ENCODE measurements at places on chromosomes 2 and 18. TPM values are rescaled to one million over a fixed set of nuclear protein-coding genes. Genes with fewer than 3 reads are reported as not detected.
A peak's percentile ranks its signal among the peaks of the same experiment; 100 is the strongest.

GRCh38 chr2:216695401-216695821 is at the start of gene IGFBP5:
TSS of gene IGFBP5 (minus strand) at chr2:216695549. CDS start at chr2:216694775, 774 bp downstream.
- H3K36me3 ChIP-seq: peaks cover under 1% of the 10 kb centered on the region
- H3K4me3 ChIP-seq: peak within 1 kb of the TSS; percentile 87
- H3K27ac ChIP-seq: peak within 1 kb of the TSS; percentile 96
- peaks cover 11% of the 10 kb centered on the region for H3K27me3 ChIP-seq
- H3K4me1 ChIP-seq: peaks cover 64% of the 10 kb centered on the region

- H3K36me3 ChIP-seq: peaks cover 19% of the 10 kb centered on the region
- H3K27ac ChIP-seq: no peak overlapping the region
- no peaks in the 10 kb centered on the region for H3K4me1 ChIP-seq
- no peak overlapping the region for H3K4me3 ChIP-seq
- no peaks in the 10 kb centered on the region for H3K27me3 ChIP-seq
These were observed 93.6 kb downstream of the ZAP70 start for GRCh38 chr2:97806738-97807618.

DNA sequence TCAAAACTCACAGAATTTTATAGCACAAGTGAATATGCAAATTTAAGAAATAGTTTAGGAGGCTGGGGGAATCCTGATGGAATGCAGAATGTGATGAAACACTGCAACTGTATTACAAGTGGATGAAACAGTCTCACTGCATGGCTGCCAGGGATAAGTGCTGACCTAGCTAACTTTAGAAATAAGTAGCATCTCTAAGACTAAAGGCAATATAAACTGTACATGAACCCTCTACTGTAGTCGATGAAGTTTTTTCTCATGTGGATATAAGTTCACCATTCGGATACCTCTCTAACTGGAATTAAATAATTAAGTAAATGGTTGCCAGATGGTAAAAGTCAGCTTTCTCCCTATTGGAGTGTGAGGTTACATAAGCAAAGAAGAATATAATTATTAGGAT is 777.8 kb upstream of the RAB6C start:
- no peak overlapping the region for H3K27ac ChIP-seq
- no peaks in the 10 kb centered on the region for H3K4me1 ChIP-seq
- peak; percentile 20 for DNase-seq
- H3K36me3 ChIP-seq: no peaks in the 10 kb centered on the region
- no peaks in the 10 kb centered on the region for H3K27me3 ChIP-seq

DNA sequence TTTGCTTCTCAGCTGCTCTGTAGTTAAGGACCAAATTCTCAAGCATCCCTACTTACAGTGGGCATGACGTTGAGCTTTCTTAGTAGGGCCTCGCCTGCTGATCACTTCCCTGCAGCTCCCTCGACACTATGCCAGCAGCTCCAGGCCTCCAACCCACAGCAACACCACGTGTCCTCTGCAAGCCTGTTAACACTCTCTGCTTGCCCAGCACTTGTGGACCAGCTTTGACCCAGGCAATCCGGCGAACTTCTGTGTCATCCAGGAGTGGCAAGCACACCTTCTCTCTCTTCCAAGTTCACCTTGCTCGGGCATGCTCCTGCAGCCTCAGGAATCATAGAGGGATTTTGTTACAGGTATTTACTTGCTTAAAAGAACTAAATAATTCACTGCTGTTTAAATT is 138.6 kb upstream of the FHL2 start:
- H3K27me3 ChIP-seq: peaks cover 3% of the 10 kb centered on the region
- no peaks in the 10 kb centered on the region for H3K36me3 ChIP-seq
- H3K4me1 ChIP-seq: peaks cover 2% of the 10 kb centered on the region
- no peak overlapping the region for H3K4me3 ChIP-seq

GRCh38 chr18:41410006-41410405 is 545.0 kb upstream of the PIK3C3 start:
- no peak overlapping the region for H3K4me3 ChIP-seq
- no peaks in the 10 kb centered on the region for H3K27me3 ChIP-seq
- no peaks in the 10 kb centered on the region for H3K4me1 ChIP-seq

GRCh38 chr2:195533771-195534642 is 123.0 kb upstream of the SLC39A10 start:
- peak; percentile 30 for DNase-seq
- H3K4me3 ChIP-seq: no peak overlapping the region
- no peaks in the 10 kb centered on the region for H3K36me3 ChIP-seq
- H3K4me1 ChIP-seq: peaks cover 3% of the 10 kb centered on the region
- no peak overlapping the region for H3K27ac ChIP-seq
- H3K27me3 ChIP-seq: no peaks in the 10 kb centered on the region

DNA sequence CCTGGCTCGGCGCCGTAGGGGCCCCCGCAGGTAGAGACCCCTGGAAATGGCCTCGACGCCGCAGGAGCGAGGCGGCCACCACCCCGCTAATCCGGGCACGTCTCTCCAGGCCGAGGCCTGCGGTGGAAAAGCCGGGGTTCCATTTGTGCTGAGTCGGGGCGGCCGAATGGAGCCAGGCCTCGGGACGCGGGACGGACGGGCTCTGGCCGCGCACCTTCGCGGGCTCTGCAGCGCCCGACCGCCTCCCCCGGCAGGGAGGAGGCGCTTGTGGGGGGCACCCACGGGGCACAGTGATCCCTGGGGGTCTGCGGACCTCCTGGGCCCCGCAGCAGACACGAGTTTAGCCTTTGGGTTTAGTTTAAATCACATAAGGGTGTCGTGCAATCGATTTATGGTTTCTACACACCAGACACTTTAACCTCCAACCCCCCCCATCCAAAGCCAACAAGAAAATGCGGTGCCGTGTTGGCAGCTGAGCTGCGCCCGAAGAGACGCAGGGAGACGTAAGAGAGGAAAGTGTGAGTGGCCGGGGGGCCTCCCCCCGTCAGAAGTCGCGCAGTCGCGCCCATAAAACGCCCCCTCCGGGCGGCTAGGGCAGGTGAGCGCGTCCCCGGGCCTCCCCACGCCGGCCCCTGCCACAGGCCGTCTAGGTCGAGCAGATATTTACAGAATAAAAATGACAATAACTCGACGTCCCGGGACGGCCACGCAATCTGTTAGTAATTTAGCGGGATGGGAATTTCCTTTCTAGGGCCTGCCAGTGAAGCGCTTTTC is 1.0 kb upstream of the NFATC1 start:
- peaks cover 40% of the 10 kb centered on the region for H3K4me1 ChIP-seq
- peak overlapping the region; percentile 33 for H3K4me3 ChIP-seq
- DNase-seq: peak; percentile 98
- H3K36me3 ChIP-seq: no peaks in the 10 kb centered on the region
- peak overlapping the region; percentile 98 for H3K27ac ChIP-seq

DNA sequence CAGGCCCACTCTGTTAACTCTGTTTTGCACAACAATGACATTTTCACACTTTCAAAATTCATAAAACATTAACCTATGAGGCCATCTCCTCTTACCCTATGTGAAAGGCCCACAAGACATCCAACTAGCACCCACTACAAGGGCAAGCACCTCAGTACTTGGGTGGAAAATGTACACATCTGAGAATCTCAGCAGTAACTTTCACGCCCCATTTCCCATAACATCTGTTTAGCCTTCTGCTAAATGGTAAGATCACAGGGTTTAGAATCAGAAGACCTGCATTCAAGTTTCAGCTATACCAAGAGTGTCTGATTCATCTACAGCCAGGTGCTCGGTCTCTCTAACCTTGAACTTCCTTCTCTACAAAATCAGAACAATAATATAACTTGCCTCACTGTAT is 89.2 kb downstream of the SP100 start:
- H3K27ac ChIP-seq: no peak overlapping the region
- H3K27me3 ChIP-seq: no peaks in the 10 kb centered on the region
- DNase-seq: no peak
- H3K4me3 ChIP-seq: no peak overlapping the region
- H3K4me1 ChIP-seq: no peaks in the 10 kb centered on the region

GRCh38 chr2:239252393-239252792 is 148.4 kb downstream of the HDAC4 start:
- no peaks in the 10 kb centered on the region for H3K27me3 ChIP-seq
- H3K27ac ChIP-seq: peak overlapping the region; percentile 33
- DNase-seq: no peak
- peaks cover 47% of the 10 kb centered on the region for H3K4me1 ChIP-seq
- H3K4me3 ChIP-seq: no peak overlapping the region
- peaks cover 2% of the 10 kb centered on the region for H3K36me3 ChIP-seq

DNA sequence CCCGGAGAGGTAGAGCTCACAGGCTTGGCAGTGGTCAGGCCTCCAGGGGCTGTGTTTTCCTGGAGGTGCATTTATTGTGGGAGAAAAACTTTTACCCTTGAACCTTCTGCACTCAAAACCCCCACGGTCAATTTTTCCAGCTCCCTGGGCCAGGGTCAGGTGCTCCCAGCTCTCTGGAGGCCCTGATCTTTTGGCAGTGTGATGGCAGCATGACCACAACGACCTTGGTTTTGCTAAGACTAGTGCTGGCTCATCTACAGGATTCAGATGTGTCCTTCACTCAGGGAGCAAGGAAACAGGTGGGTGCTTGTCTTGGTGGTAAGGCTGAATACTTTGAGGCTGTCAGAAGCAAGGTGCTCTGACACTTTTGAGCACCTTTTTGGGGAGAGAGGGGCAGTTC is 92.3 kb downstream of the CCDC93 start:
- no peak for DNase-seq
- H3K27ac ChIP-seq: no peak overlapping the region
- peaks cover 64% of the 10 kb centered on the region for H3K36me3 ChIP-seq
- H3K4me3 ChIP-seq: no peak overlapping the region
- no peaks in the 10 kb centered on the region for H3K27me3 ChIP-seq

DNA sequence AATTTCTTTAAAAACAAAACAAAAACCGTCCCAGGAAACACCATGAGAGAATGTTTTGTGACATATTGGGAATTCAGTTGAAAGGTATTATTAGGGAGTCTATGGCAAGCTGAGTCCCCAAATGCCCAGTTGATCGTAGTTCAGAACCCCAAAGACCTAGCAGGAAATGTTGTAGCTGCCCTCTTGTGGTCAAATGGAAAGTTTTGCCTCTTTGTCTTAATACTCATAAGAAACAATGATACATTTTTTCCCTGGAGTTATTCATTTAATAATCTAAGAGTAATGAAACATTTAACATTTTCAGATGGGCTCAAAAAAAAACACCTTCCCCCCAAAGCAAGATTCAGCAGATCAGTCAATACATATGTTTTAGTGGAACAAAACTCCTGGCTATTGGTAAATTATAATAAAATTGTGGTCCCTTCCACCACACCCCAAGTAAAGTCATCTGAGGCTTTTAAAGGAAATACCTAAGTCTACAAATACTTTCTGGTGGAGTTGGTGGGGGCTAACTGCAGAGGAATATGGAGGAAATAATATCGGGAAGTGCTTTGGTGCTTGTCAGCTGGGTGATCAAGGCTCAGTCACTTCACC is 37.8 kb upstream of the EFEMP1 start:
- H3K4me1 ChIP-seq: peaks cover 9% of the 10 kb centered on the region
- H3K4me3 ChIP-seq: no peak overlapping the region
- no peak overlapping the region for H3K27ac ChIP-seq
- no peaks in the 10 kb centered on the region for H3K27me3 ChIP-seq

- H3K27me3 ChIP-seq: no peaks in the 10 kb centered on the region
- DNase-seq: no peak
- no peak overlapping the region for H3K4me3 ChIP-seq
- peaks cover 11% of the 10 kb centered on the region for H3K36me3 ChIP-seq
These were observed 70.7 kb downstream of the SPOPL start for GRCh38 chr2:138572318-138572717.

- H3K4me3 ChIP-seq: no peak overlapping the region
- no peak for DNase-seq
- no peaks in the 10 kb centered on the region for H3K27me3 ChIP-seq
- no peaks in the 10 kb centered on the region for H3K36me3 ChIP-seq
- H3K4me1 ChIP-seq: no peaks in the 10 kb centered on the region
These were observed 675.1 kb upstream of the SYT4 start for GRCh38 chr18:43952398-43952797.

DNA sequence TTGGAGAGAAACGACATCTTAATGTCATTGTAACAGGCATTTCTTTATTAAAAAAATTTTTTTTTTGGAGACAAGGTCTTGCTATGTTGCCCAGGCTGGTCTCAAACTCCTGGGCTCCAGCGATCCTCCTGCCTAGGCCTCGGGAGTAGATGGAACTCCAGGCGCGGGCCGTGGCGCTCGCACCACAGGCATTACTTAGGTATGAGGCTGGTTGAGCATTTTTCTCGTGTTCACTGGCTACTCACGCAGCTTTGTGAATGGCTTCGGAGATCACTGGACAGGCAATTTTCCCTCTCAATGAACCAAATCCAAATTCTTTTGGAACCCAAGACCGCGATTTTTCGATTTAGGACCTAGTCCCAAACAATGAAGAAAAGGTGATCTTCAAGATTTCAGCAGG is 795 bp upstream of the TCF7L1 start:
- H3K27ac ChIP-seq: peak overlapping the region; percentile 39
- H3K27me3 ChIP-seq: peaks cover 2% of the 10 kb centered on the region
- no peak for DNase-seq
- peak overlapping the region; percentile 64 for H3K4me3 ChIP-seq

DNA sequence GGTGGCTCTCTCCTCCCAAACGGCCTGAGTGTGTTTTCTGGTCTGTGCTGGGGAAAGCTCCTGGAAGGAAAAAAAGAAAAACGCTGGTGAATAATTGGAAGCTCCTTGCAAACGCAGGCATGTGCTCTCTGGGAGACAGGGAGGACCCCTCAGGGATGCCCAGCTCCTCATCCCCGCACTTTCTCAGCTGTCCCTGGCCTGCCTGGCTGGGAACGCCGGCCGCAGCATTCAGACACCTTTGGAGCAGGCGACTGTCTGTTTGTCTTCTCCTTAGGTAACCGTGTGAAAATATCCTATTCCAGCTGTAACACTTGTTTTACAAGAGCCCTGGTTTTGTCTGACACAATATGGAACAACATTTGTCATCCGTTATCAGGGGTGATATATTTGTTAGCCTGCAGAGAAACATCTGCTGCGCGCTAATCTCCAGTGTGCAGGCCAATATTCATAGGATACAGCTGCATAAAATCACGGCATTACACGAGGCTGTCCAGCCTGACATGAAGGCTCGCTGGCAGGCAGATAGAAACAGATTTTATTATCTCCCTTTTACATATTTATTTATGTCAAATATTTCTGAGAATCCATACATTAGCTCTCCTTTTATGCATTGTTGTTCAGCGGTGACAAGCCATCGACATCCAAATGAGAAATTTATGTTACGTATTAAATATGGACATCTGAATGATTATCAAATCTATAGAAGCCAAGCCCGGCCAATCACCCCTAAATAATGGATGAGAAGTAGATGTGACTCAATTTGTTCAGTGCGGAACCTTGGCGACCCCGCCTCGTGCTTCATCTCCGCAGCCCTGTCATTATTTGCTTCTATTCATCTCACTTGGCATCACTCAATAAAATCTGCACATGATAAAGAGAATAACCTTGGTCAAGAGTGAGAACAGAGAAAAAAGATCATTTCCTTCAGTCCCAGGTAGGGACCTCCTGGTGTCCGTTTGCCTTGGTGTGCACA is 675.1 kb upstream of the SALL3 start:
- H3K27me3 ChIP-seq: no peaks in the 10 kb centered on the region
- no peaks in the 10 kb centered on the region for H3K36me3 ChIP-seq
- H3K27ac ChIP-seq: no peak overlapping the region
- peak; percentile 43 for DNase-seq

GRCh38 chr2:43224131-43224570 is 2.3 kb downstream of the ZFP36L2 start:
- peak; percentile 88 for DNase-seq
- peaks cover 43% of the 10 kb centered on the region for H3K4me1 ChIP-seq
- peaks cover 21% of the 10 kb centered on the region for H3K36me3 ChIP-seq
- peak overlapping the region; percentile 96 for H3K4me3 ChIP-seq

The DTNB gene
- 3.7 TPM for total RNA-seq

The CHRNG gene
- 77.7 TPM for total RNA-seq

The PGAP1 gene
- total RNA-seq: 12.7 TPM

The EIF4E2 gene
- 115 TPM for total RNA-seq

The TXNL4A gene
- total RNA-seq: 147 TPM

The LRRC30 gene
- total RNA-seq: 6.5 TPM

The OTOS gene
- not detected for total RNA-seq

The RGPD3 gene
- 0.44 TPM for total RNA-seq

The MDH1B gene
- 0.40 TPM for total RNA-seq
